ENCODE measurements at places on chromosomes 16 and 17.

DNA sequence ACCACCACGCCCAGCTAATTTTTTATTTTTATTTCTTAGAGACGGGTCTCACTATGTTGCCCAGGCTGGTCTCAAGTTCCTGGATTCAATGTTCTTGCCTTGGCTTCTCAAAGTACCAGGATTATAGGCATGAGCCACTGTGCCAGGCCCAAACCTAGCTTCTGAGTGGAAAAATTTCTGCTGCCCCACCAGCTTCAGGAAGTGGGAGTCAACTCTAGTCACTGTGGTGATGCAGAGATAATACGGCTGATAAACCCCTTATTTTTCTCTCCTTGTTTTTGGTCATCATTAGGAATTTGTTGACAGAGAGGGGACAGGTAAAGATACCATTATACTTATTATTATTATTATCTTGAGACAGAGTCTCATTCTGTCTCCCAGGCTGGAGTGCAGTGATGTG is 27.8 kb upstream of the PHOSPHO1 start:
- DNase-seq, result no peak

GRCh38 chr17:70286391-70286790 is 117.1 kb downstream of the KCNJ2 start:
- DNase-seq, result no peak

GRCh38 chr16:47073223-47074155 is 70.3 kb downstream of the NETO2 start:
- DNase-seq, result no peak

- DNase-seq, result peak; percentile 49
These were observed 7.0 kb downstream of the KRT14 start for GRCh38 chr17:41579484-41580243.

GRCh38 chr17:19321481-19322128 is 40.9 kb downstream of the B9D1 start:
- DNase-seq, result no peak

GRCh38 chr17:51997723-51998122 is 160.8 kb downstream of the CA10 start:
- no peak for DNase-seq

GRCh38 chr16:3022684-3023414 is 893 bp downstream of the HCFC1R1 start:
- DNase-seq, result no peak

DNA sequence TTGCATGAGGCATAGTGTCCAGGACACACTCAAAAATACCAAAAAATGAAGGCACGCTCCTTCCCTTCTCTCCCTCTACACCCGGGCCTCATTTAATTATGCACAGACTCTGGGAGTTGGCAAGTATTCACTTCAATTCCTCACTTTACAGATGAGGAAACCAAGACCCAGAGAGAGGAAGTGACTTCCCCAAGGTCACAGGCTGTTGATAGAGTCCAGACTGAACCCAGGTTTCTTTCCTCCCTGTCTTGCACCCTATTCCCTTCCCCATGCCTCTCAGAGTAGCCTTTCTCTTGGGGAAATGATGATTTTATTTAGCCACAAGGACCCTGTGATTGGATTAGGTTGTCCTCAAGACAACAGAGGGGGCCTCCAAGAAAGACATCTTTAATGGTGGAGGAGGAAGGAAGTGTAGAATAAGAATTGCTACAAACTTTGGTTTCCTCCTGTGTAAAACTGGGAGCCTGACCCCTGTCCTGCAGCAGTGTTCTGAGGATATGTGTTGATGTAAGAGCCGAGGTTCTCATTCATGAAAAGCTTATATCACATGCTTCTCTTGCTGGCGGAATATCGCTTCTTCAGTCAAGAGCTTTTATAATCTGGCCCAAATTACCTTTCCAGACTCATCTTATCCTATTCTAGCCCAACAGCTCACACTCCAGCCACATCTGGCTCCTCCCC is 48.8 kb upstream of the SIAH1 start:
- DNase-seq, result no peak

DNA sequence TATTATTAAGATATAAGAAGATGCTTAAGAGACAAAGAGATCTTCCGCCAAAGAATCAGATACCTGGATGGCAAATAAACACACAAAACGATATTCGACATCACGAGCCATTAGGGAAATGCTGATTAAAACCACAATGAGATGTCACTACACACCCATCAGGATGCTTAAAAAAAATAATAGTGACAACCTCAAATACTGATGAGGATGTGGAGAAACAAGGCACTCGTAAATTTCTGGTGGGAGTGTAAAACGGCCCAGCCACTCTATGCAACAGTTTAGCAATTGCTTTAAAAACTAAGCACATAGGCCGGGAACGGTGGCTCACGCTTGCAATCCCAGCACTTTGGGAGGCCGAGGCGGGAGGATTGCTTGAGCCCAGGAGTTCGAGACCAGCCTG is 39.4 kb downstream of the TBC1D16 start:
- no peak for DNase-seq

GRCh38 chr17:80319999-80320344 is 59.3 kb downstream of the RNF213 start:
- no peak for DNase-seq

- DNase-seq, result no peak
These were observed at the start of gene MYLK3 for GRCh38 chr16:46747777-46748651. TSS of gene MYLK3 (minus strand) at chr16:46748344. CDS start at chr16:46748193, 151 bp downstream.

DNA sequence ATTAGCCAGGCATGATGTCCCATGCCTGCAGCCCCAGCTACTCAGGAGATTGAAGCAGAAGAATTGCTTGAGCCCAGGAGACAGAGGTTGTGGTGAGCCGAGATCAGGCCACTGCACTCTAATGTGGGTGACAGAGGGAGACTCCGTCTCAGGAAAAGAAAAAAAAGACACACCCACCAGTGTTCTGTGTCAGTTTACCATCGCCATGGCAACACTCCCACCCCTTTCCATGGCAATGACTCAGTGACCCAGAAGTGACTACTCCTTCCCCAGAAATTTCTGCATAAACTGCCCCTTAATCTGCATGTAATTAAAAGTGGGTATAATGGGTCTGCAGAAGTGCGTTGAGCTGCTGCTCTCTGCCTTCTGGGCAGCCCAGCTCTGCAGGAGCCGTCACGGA is 4.0 kb upstream of the ZC3H18 start:
- no peak for DNase-seq

- DNase-seq, result no peak
These were observed 12.2 kb upstream of the ZNF267 start for GRCh38 chr16:31861455-31861854.

GRCh38 chr16:84647828-84648594 is at the start of gene KLHL36:
TSS of gene KLHL36 (plus strand) at chr16:84648511. CDS start at chr16:84650868, 2,357 bp downstream.
- DNase-seq, result peak; percentile 48

GRCh38 chr17:2975469-2975958 is 87.9 kb downstream of the OR1D5 start:
- no peak for DNase-seq

All from globus pallidus (tissue), 1 donor.